ENCODE measurements at places on chromosomes 1 and 21.

DNA sequence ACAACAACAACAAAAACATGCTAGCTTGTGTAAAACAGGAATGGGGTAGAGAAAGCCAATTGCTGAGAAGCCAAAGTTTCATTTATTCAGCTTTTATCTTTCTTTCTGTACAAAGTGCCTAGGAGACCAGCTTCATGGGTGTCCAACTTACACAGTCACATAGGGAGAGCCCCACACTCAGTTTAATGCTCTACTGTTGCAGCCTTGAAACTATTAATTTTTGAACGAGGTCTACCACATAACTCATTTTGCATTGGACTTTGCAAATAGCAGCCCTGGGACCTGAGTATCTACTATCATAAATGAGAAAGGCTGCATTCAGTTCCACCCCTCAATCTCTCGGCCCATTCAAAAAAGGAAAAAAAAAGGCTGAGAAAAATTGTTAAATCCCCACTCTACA lies 98.8 kb downstream of the ZNF644 start:
- H3K4me3 ChIP-seq, result no peak overlapping the region
- no peaks in the 10 kb centered on the region for H3K27me3 ChIP-seq
- no peak for DNase-seq
- H3K36me3 ChIP-seq, result no peaks in the 10 kb centered on the region

DNA sequence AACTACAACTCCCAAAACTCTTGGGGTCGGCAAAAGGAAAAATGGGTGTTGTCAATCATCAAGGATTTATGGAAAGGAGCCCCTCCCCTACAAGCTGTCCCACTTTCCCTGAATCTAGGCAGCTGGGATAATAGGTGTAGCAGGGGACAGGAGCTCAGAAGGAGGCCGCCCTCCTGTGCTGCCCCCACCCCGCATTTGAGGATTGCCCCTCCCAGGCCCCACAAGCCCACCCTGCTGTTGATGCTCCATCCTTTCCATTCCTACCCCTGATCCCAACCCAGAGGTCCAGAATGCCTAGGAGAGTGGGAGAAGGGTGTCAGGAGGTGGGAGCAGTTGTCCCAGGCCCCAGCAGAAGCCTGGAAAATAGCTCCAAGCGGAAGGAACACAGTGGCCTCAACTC lies 1.9 kb upstream of the MRPL24 start:
- peak overlapping the region; percentile 69 for H3K27ac ChIP-seq
- no peak for DNase-seq
- H3K4me3 ChIP-seq, result no peak overlapping the region
- peaks cover 16% of the 10 kb centered on the region for H3K36me3 ChIP-seq
- peaks cover 46% of the 10 kb centered on the region for H3K4me1 ChIP-seq

GRCh38 chr1:46457178-46457577 lies 32.5 kb upstream of the DMBX1 start:
- H3K27me3 ChIP-seq, result no peaks in the 10 kb centered on the region
- H3K27ac ChIP-seq, result no peak overlapping the region
- DNase-seq, result no peak
- H3K4me3 ChIP-seq, result no peak overlapping the region
- no peaks in the 10 kb centered on the region for H3K36me3 ChIP-seq

GRCh38 chr1:167484726-167485502 lies 33.4 kb downstream of the CD247 start:
- H3K4me3 ChIP-seq, result no peak overlapping the region
- no peaks in the 10 kb centered on the region for H3K27me3 ChIP-seq
- DNase-seq, result no peak
- no peak overlapping the region for H3K27ac ChIP-seq
- no peaks in the 10 kb centered on the region for H3K36me3 ChIP-seq

GRCh38 chr1:7570311-7570710 lies 200.8 kb upstream of the VAMP3 start:
- H3K27ac ChIP-seq, result no peak overlapping the region
- no peak overlapping the region for H3K4me3 ChIP-seq
- no peaks in the 10 kb centered on the region for H3K27me3 ChIP-seq
- no peaks in the 10 kb centered on the region for H3K36me3 ChIP-seq

DNA sequence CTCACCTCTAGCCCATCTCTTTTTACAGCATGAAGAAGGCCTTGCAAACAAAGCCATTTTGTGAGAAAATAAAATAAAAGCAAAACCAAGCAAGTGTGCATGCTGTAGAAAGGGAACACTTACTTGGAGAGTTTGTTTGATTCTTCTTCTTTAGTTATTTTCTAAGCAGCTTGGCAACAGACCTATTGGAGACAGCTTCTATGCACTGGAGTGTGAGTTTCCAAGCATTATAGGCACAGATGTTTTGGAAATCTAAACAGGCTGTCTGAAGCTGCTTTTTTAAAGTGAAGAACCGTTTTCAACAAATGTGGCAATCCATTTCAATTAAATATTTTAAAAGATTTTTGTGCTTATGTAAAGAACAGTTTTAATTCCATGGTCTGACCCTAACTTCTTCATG lies 76.6 kb downstream of the NGF start:
- no peak for DNase-seq
- no peaks in the 10 kb centered on the region for H3K27me3 ChIP-seq
- no peak overlapping the region for H3K4me3 ChIP-seq
- no peak overlapping the region for H3K27ac ChIP-seq
- no peaks in the 10 kb centered on the region for H3K4me1 ChIP-seq

GRCh38 chr1:75172556-75172955 lies 38.4 kb downstream of the LHX8 start:
- no peak overlapping the region for H3K27ac ChIP-seq
- no peak for DNase-seq
- H3K4me1 ChIP-seq, result no peaks in the 10 kb centered on the region

DNA sequence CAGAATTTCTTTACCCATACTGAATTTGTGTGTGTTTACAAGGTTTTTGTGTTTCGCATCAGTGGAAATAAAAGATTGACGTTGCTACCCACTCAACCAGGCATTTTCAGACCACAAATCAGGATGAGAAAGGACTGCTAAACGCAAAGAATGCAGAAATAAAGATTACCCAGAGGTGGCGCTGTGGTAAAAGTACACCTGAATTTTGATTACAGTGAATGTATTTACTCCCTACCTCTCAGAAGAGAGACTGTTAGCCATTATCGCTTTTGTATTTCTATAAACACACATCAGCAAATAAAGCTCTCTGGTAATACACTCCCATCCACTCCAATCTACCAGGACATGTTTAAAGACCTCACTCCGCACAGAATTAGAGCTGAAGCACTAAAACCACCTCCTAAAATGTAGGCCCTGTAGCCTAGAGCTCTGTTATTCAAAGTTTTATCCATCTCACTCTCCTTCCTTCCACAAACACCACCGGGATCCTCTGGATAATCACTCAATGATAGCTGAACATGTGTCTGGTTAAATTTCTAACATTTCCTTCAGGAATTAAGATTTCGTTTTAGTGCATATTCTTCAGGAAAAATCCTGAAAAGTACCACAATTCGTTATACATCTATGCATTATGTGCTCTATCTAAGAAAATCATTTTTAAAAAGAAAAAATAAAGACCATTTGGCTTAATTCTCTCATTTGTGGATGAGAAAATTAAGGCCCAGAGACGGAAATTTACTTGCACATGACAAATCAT lies 2.5 kb upstream of the LMO4 start:
- no peaks in the 10 kb centered on the region for H3K36me3 ChIP-seq
- peaks cover 32% of the 10 kb centered on the region for H3K4me1 ChIP-seq
- no peak overlapping the region for H3K4me3 ChIP-seq
- no peaks in the 10 kb centered on the region for H3K27me3 ChIP-seq

GRCh38 chr1:170162459-170163246 lies 16.9 kb downstream of the NTMT2 start:
- no peaks in the 10 kb centered on the region for H3K27me3 ChIP-seq
- DNase-seq, result no peak
- no peaks in the 10 kb centered on the region for H3K4me1 ChIP-seq
- H3K27ac ChIP-seq, result no peak overlapping the region
- H3K36me3 ChIP-seq, result no peaks in the 10 kb centered on the region

GRCh38 chr1:25458541-25459298 lies 28.0 kb downstream of the MACO1 start:
- no peak overlapping the region for H3K4me3 ChIP-seq
- H3K4me1 ChIP-seq, result no peaks in the 10 kb centered on the region
- H3K27ac ChIP-seq, result no peak overlapping the region
- H3K36me3 ChIP-seq, result no peaks in the 10 kb centered on the region

DNA sequence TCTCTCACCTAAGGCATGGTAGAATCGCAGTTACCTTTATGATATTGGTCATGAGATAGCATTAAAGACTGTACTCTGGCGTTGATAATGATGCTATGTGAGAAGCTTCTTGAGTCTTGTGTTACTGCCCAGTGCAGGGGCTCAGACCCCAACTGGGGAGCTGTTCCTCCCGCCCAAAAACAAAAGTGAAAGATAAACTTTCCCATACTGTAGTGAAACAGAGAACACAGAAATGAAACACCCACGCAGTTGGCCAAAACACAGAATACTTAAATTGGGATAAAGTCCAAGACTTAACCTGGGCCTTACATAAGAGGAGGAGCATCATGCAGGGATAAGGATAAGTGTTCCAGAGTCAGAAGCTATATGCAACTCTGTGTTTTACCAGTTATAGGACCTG lies 130.6 kb downstream of the HHIPL2 start:
- no peak overlapping the region for H3K4me3 ChIP-seq
- H3K27me3 ChIP-seq, result peaks cover 7% of the 10 kb centered on the region
- no peaks in the 10 kb centered on the region for H3K36me3 ChIP-seq
- H3K4me1 ChIP-seq, result no peaks in the 10 kb centered on the region
- no peak for DNase-seq
- H3K27ac ChIP-seq, result no peak overlapping the region

DNA sequence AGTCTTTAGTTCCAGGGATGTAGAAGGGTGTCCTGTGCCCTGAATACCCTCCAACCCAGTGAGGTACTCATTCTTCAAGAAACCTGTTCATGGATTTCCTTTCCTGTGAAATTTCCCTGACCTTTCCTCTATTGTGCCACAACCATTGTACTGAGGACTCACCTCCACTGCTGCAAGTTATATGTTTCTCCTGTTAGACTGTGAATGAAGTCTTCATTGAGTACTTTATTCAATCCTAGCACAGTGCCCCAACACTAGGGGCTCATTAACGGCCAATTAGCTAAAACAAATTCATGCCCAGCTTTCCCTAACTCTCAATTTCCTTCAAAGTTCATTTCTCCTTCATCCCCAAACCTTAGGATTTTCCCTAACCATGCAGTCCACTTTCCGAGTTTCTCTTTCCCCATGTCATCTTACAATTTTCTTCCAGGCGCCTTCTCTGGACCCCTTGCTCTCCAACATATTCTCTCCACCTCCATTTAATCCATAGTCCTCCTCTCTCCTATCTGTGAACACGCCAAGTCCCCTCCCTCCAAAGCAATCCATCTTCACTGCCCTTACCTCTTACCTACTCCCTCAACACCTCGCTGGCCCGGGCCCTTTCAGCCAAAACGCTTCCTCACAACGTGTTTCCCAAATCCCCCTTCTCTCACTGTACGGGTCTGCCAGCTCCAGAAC lies 1.3 kb downstream of the TRIM33 start:
- H3K27ac ChIP-seq, result peak overlapping the region; percentile 90
- no peaks in the 10 kb centered on the region for H3K27me3 ChIP-seq
- peaks cover 9% of the 10 kb centered on the region for H3K4me1 ChIP-seq
- peak overlapping the region; percentile 91 for H3K4me3 ChIP-seq
- H3K36me3 ChIP-seq, result peaks cover 9% of the 10 kb centered on the region

GRCh38 chr1:212442408-212442807 lies 9.7 kb downstream of the NENF start:
- H3K4me1 ChIP-seq, result peaks cover 21% of the 10 kb centered on the region
- H3K4me3 ChIP-seq, result no peak overlapping the region
- H3K36me3 ChIP-seq, result 0 out of 2 replicates have a peak, but pooled peaks cover 11% of the 10 kb centered on the region
- H3K27ac ChIP-seq, result no peak overlapping the region
- no peaks in the 10 kb centered on the region for H3K27me3 ChIP-seq

GRCh38 chr1:80305466-80305865 lies 1298.9 kb upstream of the ADGRL4 start:
- H3K36me3 ChIP-seq, result no peaks in the 10 kb centered on the region
- no peaks in the 10 kb centered on the region for H3K27me3 ChIP-seq
- H3K27ac ChIP-seq, result no peak overlapping the region
- no peak overlapping the region for H3K4me3 ChIP-seq

GRCh38 chr1:101902199-101902598 lies 94.5 kb downstream of the OLFM3 start:
- H3K36me3 ChIP-seq, result no peaks in the 10 kb centered on the region
- no peak overlapping the region for H3K27ac ChIP-seq
- no peaks in the 10 kb centered on the region for H3K4me1 ChIP-seq
- no peaks in the 10 kb centered on the region for H3K27me3 ChIP-seq
- DNase-seq, result no peak
- H3K4me3 ChIP-seq, result no peak overlapping the region

DNA sequence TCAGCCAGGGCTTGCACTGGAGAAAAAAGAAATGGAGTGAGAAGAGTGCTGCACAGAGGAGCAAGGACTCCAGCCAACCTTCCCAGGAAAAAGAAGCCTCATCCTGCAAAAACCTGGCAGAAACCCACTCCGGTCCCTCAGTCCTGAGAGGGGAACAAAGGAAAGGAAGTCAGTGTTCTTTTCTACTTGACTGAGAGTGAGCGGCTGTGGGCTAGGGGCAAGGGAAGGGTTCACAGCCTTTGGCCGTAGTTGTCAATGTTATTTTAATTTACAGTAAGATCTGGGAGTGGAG lies 8.9 kb upstream of the GOLT1A start:
- no peaks in the 10 kb centered on the region for H3K27me3 ChIP-seq
- no peak for DNase-seq
- H3K36me3 ChIP-seq, result no peaks in the 10 kb centered on the region
- H3K4me3 ChIP-seq, result no peak overlapping the region

GRCh38 chr1:42529724-42530181 lies 66.7 kb downstream of the CCDC30 start:
- H3K36me3 ChIP-seq, result no peaks in the 10 kb centered on the region
- H3K4me1 ChIP-seq, result no peaks in the 10 kb centered on the region
- no peak for DNase-seq

- DNase-seq, result no peak
- no peak overlapping the region for H3K4me3 ChIP-seq
- H3K4me1 ChIP-seq, result peaks cover 10% of the 10 kb centered on the region
These were observed 4.3 kb upstream of the DPYD start for GRCh38 chr1:97925151-97925550.

GRCh38 chr21:45994759-45995685 lies 13.5 kb downstream of the COL6A1 start:
- H3K27ac ChIP-seq, result peak overlapping the region; percentile 78
- H3K27me3 ChIP-seq, result no peaks in the 10 kb centered on the region
- peaks cover 4% of the 10 kb centered on the region for H3K36me3 ChIP-seq
- H3K4me1 ChIP-seq, result peaks cover 23% of the 10 kb centered on the region
- H3K4me3 ChIP-seq, result peak overlapping the region; percentile 6

Measured in HCT116 (cell line).